ENCODE measurements at places on chromosomes 3 and 15.
A peak's percentile ranks its signal among the peaks of the same experiment; 100 is the strongest.

DNA sequence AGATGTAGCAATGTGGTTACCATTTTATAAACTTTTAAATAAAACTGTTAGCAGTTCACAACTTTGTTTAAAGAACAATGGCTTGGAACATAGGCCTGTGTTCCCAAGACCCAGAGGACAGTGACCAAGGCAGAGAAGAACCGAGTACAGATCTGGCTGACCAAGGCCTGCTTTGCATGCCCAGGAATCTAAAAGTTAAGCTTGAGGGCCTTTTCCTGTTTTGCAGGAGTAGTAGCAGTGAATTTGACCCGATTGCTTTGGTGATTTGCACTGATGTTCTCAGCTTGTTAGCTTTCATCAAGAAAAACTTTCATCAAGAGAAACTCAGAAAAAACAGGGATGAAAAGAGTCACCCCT lies 9.9 kb downstream of the FILIP1L start:
- DNase-seq, result no peak

GRCh38 chr3:43776101-43776500 lies 85.4 kb downstream of the ABHD5 start:
- no peak for DNase-seq

DNA sequence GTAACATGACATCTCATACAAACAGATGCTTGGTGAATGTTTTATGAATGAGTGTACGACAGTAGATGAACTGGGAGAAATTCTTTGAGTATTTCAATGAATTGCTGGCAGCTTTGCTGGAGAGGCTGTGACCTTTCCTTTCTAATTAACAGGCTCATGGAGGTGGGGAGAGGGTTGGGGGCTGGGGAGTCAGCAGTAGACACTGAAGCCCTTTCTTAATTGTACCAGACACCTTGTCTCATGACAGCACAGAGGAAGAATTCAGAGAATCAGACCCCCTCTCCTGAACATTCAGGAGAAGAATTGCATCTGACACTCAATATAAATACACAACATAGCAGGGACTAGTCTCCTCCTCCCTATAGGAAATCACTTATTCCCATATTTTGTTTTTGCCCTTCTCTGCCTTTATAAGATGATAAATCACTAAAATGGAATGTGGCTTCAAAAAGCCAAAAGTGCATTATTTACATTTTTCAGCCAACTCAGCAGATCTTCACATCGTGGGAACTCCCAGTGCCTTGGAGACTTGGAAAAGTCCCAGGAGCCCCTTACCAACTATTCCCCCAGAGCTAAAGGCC lies 66.2 kb upstream of the TPM1 start:
- DNase-seq, result no peak

GRCh38 chr3:88180398-88180999 lies 30.7 kb downstream of the C3orf38 start:
- no peak for DNase-seq

DNA sequence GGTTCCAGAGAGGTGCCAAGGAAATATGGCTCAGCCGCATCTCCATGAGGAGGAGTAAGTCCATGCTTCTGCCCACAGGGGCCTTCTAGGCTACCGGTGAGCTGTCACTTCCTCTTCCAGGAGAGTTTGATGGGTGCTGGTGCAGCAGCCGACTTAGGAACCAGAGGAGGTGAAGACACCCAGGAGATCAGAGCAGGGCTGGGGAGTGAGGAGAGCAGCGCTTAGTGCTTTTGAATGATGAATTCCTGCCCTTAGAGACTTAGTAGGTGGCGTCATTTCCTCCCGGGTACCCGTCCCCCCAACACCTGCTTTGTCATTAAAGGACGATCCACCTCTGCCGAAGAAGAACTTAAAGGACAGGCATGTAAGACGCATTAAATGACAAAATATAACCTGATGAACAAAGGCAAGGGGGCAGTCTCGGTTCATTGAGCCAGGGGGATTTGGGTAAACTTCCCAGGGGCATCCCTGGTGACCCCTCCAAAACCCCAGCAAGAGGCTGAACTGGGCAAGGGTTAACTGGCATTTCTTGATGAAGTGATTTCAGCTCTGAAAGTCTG lies 67.6 kb downstream of the HES1 start:
- no peak for DNase-seq

DNA sequence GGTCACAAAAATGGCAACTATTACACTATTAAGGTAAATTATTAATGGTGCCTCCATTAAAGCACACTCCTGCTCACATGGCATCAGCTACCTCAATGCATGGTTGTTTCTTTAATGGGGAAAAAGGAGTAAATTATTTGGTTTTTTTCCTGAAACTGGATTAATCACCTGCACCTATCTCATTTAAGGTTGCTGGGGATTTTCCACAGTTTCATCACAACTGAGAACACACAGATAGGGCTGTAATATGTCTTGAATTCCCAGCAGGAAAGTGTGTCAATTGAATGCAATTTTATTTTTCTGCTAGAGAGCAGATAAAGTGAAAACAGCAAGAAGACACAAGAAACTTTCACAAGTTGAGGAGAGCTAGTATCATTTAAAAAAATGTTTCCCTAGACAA lies 36.4 kb downstream of the RFTN1 start:
- DNase-seq, result no peak

DNA sequence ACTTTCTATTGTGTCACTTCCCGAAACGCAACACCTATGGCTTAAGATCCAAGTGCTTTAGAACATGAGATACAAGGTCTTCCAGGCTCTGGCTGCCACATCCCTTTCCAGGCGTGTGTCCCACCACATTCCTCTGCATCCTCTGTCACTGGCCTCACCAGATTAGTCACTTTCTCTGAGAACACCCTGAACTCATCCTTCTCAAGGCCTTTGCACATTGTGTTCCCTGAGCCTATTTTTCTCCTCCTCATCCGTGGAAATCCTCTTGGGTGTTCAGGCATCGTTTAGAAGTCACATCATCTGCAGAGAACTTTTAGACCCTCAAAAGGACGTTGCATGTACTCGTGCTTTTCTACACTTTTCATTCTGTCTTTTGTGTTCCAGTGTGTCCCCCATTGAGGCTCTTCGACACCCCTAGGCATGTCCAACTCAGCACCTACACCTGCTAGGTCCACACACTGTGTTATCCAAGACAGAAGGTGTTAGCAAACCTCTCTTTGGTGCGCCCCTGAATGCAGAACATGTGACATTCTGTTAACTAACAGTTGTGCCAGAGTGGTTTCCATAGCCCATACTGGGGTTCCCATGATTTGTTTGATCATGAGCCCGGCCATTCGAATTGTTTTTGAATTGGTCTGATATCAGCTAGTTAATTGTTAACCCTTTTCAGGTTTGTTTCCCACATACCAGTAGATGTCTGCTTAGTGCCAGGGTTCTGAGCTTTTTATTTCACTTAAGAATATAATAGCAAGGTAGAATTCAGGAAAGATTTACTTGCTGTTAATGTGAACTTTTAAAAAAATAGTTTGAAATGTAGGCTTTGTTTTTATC lies 67.2 kb downstream of the LPP start:
- no peak for DNase-seq

- DNase-seq, result no peak
Measured at GRCh38 chr15:63051156-63052066, 8.9 kb downstream of the TPM1 start.

- DNase-seq, result no peak
Measured at GRCh38 chr15:51112078-51112477, 17.4 kb upstream of the TNFAIP8L3 start.

DNA sequence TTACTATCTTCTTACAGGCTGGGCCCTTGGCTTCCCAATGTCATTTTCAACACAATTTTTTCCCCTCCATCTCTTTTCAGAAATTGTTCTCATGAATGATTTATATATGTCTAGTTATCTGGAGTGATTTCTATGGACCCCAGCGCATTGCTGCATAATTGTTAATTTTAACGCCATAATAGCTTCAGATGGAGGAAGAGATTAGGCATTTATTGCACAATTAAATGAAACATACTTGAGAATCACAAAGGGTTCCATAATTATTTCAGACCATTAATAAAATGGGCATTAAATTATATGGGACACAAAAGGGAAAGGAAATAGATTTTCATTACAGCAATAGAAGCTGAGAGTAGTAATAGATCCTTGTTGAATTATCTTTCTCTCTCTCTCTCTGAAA lies 70.3 kb upstream of the SOX14 start:
- no peak for DNase-seq

DNA sequence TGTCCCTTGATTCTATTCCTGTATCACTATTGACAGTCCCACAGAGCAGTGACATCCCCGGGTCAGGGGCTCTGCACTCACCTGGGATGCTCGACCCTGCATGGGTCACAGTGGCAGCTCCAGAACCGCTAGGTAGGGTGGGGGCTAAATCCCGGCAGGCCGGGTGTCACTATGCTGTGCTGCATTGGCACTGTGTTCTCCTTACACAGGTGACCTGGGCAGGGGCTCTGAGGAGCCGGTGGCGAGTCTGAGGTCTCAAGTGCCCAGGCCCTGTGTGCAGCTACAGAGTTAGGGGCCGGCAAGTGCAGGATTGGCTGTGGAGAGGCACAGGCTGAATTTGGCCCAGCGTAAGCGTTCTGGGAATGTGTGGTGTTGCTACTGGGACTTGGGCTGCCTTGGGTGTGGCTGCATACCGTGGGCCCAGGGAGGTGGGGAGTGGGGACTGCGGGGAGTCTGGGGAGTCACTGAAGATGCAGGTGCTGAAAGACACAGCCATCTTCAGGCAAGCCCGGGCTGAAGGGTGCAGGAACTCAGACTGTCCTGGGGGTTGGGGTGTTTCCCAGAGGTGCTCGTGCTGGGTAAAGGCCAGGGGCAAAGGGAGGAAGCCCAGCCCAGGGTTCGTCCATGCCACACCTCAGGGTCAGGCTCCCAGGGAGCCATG lies 102.6 kb upstream of the PRR20G start:
- DNase-seq, result no peak

GRCh38 chr3:43894176-43895049 lies 203.7 kb downstream of the ABHD5 start:
- no peak for DNase-seq

GRCh38 chr3:69248436-69248835 lies 126.0 kb upstream of the LMOD3 start:
- DNase-seq, result no peak

GRCh38 chr15:99706557-99707303 lies 26.5 kb downstream of the LYSMD4 start:
- DNase-seq, result no peak

GRCh38 chr15:37425541-37425940 lies 325.2 kb upstream of the MEIS2 start:
- no peak for DNase-seq

- no peak for DNase-seq
Measured at GRCh38 chr3:184333190-184333589, 4.2 kb upstream of the FAM131A start.

- no peak for DNase-seq
Measured at GRCh38 chr3:77873598-77873997, 833.7 kb downstream of the ROBO2 start.

DNA sequence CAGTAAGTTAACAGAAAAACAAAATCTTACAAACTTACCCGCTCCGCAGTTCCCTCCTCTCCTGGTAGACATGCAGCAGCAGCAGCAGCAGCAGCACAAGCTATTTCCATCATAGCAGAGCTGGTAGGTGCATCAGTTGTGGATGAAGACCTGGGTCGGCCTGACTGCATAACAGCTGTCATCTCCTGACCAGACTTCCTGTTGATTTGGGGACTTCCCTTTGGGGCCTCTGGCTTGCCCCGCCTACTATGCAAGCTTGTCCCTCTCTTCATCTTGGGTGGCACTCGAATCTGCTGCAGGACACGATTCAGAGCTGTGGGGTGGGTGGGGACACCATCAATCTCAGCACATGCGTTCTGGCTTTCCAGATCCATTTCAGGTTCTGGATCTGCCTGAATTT lies 65.7 kb downstream of the TMCC1 start:
- peak; percentile 3 for DNase-seq

DNA sequence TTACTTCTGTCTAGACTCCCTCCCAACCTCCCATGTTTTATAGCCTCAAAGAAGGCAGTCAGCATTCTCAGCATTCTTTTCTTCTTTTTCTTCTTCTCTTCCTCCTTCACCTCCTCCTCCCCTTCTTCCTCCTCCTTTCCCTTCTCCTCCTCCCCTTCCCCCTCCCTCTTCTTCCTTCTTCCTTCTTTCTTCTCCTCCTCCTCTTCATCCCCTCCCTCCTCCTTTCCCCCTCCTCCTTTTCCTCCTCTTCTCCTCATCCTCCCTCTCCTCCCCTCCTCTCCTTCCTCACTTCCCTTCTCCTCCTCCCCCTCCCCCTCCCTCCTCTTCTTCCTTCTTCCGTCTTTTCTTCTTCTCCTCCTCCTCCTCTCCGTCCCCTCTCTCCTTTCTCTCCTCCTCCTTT lies 3.6 kb upstream of the LPCAT4 start:
- DNase-seq, result no peak

GRCh38 chr3:133593243-133593642 lies 19.8 kb downstream of the CDV3 start:
- DNase-seq, result no peak

DNA sequence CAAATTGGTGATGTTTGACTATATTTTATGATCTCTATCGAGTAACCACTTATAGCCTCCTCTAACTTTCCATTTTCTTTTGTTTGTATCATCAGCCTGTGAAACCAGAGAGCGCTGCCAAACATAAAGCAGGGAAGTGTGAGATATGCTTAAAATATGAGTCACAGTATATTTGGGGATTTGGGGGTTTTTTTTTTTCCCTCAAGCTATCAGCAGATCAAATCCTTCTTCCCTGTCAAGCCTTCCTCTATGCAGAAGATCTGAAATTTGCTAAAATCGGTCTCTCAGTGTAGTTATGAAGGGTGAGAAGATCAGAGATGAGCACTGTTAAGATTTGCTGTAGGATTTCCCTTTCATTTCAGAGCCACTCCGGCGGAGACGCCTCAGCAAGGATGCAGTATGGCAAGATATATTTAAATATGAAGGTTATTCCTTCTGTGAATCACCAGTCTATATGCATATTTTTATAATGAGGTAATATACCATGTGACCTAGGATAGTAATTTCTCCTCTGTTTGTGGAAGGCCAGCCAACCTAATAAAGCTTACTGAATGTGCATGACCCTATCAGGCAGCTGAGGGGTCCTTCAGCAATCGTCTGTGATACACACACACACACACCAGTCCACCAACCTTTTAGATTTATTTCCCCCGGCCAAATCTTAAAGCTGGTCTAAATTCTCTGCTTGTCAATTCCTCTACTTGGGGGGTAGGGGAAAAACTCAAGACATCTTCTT lies 474.1 kb downstream of the FOXP1 start:
- no peak for DNase-seq

DNA sequence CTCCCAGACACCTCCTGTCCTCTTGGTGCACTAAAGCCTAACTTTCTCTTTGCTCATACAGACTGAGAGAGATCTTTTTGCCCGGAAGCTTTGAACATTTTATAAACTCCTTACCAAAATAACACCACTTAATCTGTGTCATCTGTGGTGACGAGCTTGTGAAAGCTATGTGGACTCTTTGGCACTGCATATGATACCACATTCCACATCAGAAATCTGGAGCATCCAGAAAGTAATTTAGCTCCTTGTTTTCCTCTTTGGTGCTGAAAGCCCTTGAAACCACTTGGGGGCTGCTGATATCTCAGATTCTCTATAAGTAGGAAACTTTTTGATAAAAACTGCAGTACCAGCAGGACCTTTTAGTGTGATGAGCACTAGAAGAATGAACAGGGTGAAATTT lies 128.3 kb downstream of the ALCAM start:
- DNase-seq, result no peak

GRCh38 chr15:91609966-91610365 lies 243.5 kb upstream of the SLCO3A1 start:
- no peak for DNase-seq
